CD4-positive, alpha-beta T cell treated with Interleukin-15 for 1 hour (primary cell): ENCODE measurements at places on chromosomes 7 and 10.

GRCh38 chr10:61076572-61077114 is 132.7 kb upstream of the RHOBTB1 start:
- no peak for DNase-seq

GRCh38 chr10:110851020-110851612 is 20.6 kb upstream of the PDCD4 start:
- DNase-seq, result no peak

DNA sequence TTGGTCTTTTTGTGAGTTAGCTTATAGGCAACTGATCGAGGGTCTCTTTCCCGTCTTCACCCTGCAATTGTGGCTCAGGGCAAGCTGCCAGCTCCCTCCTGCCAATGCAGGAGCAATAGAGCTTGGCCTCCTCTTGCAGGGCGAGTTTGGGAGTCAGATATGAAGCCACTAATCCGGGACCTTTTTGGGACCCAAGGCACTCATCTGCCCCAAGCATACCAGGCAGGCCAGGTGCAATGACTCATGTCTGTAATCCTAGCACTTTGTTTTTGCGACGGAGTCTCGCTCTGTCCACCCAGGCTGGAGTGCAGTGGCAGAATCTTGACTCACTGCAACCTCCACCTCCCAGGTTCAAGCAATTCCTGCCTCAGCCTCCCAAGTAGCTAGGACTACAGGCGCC is 21.1 kb downstream of the LIMK1 start:
- DNase-seq, result no peak

GRCh38 chr7:106765727-106766355 is 99.2 kb upstream of the PIK3CG start:
- DNase-seq, result no peak

DNA sequence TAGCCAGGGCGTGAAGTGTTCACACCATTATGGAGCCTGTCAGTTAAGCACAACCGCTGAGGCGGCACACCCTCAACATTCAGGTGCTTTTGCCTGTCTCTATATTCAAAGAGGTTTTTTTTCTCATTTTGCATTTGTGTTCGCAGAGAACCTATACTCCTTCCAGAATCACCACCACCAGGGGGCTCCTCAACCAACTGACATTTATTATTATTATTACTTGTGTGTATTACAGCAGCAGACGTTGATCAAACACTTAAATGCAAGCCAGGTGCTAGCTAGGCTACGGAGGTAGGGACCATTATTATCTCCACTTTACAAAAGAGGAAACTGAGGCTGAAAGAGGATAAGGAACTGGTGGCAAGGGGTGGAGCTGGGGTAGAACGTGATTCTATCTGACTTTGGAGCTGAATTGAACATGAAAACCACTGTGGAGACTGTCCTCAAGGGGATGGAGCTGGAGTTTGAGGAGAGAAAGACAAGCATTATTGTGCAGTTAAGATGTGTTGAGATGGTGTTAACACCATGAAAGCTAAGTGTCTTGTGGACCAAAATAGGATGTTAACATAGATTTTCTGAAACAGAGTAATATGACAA is 133.8 kb upstream of the PLXNA4 start:
- DNase-seq, result no peak

GRCh38 chr7:144428431-144428830 is 24.9 kb upstream of the NOBOX start:
- DNase-seq, result no peak

DNA sequence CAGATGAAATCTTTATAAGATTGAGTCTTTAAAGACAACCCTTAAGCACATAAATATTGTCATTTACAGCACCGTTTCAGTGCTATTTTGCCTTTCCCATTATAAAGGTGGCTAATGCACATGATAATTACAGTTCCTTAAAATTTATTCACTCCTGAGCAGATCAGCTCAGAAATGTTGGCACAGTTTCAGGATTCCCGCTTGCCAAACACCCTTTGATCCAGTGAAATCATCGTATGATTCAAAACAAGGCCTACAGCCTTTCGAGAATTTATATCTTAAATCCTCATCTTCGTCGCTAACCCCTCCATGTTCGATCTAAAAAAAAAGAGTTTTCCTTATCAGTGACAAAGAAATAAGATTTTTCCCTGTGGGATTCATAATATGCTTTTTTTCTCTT is 14.1 kb upstream of the SOSTDC1 start:
- no peak for DNase-seq

GRCh38 chr10:25048450-25048849 is 32.0 kb downstream of the THNSL1 start:
- no peak for DNase-seq

DNA sequence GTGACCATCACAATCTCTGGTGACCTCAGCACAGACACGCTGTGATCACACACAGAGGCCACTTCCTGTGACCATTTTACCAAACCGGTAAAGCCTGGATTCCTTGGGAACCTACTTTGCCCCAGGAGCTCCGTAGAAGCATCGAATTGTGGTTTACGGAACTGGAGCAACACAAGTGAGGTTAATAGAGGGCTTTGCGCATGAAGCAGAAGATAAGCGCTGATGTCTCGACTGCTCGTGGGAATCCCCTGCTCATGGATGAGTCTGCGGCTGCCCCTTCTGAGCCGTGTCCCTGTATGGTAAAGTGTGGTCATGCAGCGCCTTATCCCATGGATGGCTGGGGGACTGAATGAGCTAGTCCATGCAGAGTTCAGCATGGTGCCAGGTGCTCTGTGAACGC is 53.6 kb downstream of the VIPR2 start:
- no peak for DNase-seq

GRCh38 chr7:146090023-146090645 is 26.5 kb upstream of the CNTNAP2 start:
- DNase-seq, result no peak

- no peak for DNase-seq
Observed at GRCh38 chr7:116101704-116102103, 71.1 kb upstream of the TFEC start.

GRCh38 chr10:129466703-129467358 is at the start of gene MGMT:
TSS of gene MGMT (plus strand) at chr10:129467241.
- peak; percentile 95 for DNase-seq

GRCh38 chr10:19158358-19158757 is 109.8 kb downstream of the MALRD1 start:
- DNase-seq, result no peak

- no peak for DNase-seq
Observed at GRCh38 chr7:6438427-6438826, 9.3 kb downstream of the DAGLB start.

- no peak for DNase-seq
Observed at GRCh38 chr10:119225083-119225658, 17.8 kb downstream of the GRK5 start.

DNA sequence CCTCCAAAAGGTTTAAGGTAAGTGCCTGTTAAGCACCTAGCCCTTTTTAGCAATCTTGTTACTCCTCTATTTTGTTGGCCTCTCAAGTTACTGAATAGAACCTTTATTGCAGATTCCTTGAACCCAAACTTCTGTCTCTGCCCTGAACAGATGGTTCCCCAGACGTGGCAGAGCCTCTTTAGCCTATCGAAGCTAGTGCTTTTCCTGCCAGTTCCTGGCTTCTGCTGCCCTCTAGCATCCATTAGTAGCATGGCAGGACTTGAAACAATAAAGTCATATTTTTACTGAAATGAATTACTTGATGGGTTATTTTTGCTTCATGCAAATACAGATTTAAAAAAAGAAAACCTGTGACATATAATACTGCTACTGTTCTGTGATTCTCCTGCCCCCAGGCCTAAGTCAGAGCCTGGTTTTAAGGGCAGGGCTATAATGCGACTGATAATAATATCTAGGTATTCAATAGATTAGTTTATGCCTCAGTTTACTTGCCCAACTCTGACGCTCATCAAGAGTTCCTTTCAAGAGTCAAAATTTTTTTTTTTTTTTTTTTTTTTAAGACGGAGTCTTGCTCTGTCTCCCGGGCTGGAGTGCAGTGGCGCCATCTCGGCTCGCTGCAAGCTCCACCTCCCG is 84.3 kb upstream of the PHF14 start:
- peak; percentile 22 for DNase-seq

- DNase-seq, result no peak
Observed at GRCh38 chr10:84842593-84842992, 514.2 kb downstream of the CCSER2 start.

GRCh38 chr10:25117757-25118156 is 57.0 kb upstream of the GPR158 start:
- no peak for DNase-seq

DNA sequence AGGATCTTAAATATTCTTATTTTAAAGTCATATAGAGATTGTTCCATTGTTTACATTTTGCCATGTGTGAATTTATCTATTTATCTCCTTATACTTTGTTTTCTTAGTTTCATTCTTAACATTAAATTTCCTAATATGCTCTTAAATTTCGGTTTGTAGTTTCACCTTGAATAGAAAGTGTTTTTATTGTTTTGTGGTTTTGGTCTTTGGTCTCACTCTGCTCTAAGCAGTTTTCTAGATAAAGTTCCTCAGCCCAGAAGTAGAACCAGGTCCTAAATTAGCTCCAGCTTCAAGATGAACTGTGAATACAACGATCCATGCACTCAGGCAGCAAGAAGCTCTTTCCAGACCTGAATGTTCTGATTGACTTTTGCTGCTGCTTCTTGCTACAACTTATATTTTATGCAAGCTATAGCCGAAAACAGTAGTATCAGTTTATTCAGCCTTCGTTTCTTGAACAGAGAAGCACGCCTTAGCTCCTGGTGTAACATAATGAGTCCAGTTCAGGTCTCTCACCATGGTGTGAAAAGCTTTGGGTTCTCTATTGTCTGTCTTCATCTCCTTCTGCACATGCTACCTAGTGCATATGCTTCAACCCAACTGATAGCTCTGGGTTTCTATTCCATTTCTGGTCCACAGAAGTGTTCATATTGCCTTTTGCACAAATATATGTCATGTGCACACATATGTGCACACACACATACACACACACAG is 95.3 kb downstream of the SEM1 start:
- no peak for DNase-seq

DNA sequence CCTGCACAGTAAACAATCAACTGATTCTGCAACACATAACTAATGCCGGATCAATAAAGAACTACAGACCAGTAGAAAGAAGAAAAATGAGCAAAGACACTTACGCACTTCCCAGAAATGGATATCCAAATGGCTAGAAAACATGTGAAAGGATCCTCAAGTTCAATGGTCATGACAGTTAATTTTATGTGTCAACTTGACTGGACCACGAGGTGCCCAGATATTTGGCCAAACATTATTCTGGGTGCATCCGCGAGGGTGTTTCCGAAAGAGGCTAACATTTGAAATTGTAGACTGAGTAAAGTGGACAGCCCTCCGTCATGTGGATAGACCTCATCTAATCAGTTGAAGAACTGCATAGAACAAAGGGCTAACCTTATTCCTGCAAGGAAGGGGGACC is 102.0 kb downstream of the SFMBT2 start:
- DNase-seq, result no peak

- DNase-seq, result no peak
Observed at GRCh38 chr10:80015911-80016830, 62.3 kb upstream of the TMEM254 start.

DNA sequence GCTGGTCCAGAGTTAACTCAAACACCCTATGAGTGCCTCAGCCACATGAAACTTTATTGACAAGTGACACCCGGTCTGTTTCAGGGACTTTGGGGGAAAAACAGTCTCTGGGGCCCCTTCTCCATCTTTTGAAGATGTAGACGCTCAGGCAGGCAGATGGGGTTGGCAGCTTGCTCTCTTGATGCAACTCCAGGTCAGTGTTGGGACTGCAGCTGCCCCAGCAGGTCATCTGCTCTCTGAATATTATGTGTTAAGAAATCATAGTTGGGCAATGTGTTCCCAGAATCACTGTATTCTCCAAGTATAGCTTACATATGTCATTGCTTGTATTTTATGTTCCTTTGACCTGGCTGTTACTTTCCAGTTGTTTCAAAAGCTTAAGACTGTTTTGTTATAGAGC is 544.9 kb upstream of the MGMT start:
- DNase-seq, result no peak

GRCh38 chr7:159098811-159099655 is 45.6 kb downstream of the VIPR2 start:
- DNase-seq, result no peak

DNA sequence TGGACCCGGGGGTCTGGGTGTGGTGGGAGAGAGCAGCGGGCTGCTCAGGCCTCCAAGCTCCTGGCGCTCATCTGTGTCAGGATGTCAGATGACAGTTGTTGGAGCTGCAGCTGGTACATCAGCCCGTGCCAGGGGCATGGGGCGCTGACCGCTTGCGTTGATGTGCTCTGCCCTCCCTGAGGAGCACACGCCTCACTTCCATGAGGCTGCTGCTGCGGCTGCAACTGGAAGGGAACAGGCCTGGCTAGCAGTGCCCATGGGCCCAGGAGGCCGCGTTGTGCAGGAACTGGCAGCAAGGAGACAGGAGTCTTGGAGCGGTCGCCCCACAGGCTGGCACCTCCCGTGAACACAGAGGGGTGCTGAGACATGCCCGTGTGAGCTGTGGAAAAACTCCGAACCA is 361.3 kb upstream of the MKI67 start:
- DNase-seq, result no peak

- DNase-seq, result no peak
Observed at GRCh38 chr10:22250897-22251660, 33.3 kb upstream of the EBLN1 start.

DNA sequence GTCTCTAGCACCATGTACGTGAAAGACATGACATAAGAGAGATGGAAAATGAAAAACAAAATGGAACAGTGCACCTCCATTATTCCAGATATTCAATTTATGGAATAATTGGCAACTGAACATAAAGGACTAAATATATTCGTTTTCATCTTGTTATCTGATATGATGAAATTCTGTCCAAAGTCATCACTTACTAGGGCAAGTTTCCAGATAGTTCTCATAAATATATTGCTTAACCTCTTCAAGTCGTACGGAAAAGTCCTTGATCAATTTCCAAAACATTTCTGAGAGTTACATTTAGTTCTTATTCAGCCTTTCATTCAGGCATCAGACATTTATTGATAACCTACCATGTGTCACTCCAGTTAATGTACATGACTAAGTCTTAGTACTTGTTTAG is 185.2 kb downstream of the HGF start:
- no peak for DNase-seq

GRCh38 chr7:135901585-135902540 is 75.3 kb downstream of the MTPN start:
- DNase-seq, result no peak

DNA sequence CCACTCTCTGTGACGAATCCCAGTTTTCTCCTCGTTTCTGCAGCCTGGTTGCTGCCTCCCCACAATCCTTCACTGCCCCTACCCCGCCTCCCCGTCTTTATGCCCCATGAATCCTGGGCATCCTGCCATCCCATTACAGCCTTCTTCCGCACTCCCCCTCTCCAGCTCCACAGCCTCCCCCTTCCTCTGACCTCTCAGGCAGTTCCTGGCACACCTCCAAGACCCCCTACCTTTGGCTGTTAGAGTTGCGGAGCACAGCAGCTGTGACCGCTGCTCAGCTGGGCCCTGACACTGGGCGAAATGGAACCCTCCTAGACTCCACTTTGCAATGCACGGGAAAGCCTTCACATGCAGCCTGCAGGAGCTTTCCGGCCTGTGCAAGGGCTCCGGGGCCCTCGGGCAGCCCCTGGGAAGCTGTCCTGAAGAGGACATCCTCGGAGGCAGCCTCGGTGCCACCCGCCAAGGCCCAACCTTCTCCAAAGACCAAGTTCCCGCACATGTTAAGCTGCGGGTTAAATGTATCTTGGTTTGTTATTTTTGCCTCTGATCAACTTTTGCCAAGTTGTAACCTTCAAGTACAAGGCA is 400.7 kb upstream of the MKI67 start:
- no peak for DNase-seq
